Gastroesophageal sphincter (tissue), 4 donors: ENCODE measurements at places on chromosomes 1 and 21.

- peak; percentile 95 for ATAC-seq
Observed at GRCh38 chr1:94926915-94927404, at the start of gene CNN3. Gene CNN3 (minus strand): TSS chr1:94927110. CDS start chr1:94926894, 216 bp downstream.

DNA sequence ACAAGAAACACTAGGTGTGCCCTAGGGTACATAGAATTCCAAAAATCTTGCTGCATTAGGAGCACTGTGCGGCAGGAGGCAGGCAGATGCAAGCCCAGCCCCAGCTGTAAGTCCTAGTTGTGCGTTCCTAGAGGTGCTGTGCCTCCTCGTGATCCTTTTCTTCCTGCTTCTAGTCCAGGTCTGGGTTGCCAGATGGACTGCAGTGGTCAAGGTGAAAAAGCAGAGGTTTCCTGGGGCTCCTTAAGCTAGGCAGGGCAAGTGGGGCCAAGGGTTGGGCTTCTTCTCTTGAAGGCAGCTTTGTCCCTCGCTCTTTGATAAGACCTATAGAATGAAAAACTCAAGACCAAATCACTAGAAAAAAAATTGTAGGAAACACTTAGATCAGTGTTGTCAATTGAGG lies 21.6 kb upstream of the SLC45A3 start:
- ATAC-seq: no peak

- no peak for ATAC-seq
Observed at GRCh38 chr1:228236744-228237143, 28.9 kb downstream of the OBSCN start.

- ATAC-seq: no peak
Observed at GRCh38 chr1:14500041-14500440, 98.4 kb upstream of the KAZN start.

DNA sequence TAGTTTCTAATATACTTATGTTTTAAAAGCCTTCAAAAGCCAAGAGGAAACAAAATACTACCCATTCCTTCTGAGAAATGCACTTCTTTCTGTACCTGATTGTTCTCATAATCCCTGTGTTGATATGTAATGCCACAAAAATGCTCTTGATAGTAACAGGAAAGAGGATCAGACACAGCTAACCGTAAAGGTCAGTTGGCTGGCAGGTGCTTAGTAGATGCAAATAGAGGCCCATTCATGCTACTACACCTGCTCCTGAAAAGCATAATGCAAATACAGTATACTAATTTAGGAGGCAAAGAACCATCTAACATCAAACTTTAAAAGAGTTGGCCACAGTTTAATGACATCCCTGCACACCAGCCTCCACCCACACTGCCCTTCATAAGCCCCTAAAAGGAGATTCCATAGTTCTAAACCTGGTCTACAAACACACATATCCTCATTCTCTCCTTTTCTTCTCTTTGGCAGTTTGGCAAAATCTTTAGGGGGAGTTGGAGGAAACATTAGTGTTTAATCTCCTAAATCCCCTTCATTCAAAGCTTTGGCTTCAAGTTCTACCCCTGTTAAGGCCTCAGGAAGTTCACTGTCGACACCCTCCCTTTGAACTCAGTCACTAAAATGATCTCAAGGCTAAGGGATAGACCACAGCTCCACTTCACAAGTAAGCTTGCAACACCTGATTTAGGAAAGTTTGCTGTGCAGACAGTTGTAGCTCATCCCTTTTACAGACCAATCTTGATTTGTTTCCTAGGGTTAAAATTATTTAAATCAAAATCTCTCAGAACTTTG lies 2.9 kb upstream of the CD46 start:
- no peak for ATAC-seq

- no peak for ATAC-seq
Observed at GRCh38 chr1:245432228-245432875, 277.6 kb downstream of the KIF26B start.

DNA sequence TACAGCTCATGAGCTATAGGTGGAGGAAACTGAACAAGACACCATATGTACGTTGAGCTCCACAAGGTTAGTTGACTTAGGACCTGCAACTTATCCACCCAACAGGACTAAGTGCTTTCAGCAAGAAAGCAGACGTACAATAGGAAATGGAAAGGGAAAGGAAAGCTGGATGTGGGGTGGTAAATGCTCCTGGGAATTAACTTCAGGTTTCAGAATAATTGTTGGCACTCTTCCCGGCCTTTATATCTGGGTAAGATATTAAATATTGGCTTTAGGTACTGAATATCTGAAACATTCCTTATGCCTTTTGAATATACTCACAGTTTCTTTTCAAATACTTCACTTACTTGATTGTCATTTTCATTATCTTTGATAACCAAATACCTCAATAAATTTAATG lies 36.3 kb downstream of the GLMN start:
- no peak for ATAC-seq

DNA sequence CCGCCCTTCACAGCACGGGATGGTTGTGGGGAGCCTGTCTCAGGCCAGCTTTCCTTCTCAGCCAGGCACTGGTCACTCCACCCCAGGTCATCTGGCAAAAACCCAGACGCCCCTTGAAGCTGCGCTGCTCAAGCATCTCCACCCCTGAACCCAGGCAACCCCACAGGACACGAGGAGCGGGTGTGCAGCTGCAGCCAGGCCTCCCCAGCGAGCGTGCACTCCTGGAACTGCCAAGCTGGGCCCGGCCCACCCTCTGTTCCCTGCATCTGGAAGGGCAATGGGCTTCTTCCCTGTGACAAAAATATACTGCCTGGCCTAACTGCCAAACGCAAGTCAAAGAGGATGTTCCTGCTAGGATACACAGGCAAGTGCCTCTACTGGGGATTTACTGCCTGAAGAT lies 39.7 kb downstream of the SLC66A1 start:
- peak; percentile 54 for ATAC-seq

DNA sequence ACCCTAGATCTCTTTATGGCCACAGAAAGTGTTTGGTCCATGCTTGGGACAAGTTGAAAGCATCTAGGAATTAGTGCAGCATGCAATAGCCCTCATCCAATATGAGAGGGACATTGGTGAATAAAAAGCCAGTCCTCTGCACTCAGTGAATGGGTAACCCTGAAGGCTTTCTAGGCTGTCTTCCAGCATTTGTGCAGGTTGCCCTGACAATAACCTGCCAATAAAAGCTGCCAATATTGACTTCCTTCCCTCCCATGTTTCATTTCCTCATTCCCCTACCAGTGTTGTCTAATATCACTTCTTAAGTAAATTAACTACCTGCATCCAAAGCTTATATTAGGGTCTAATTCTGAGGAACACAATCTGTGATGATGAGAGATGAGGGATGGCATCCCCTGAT lies 563.6 kb upstream of the NEGR1 start:
- no peak for ATAC-seq
